ENCODE measurements at places on chromosomes 2 and 18.

GRCh38 chr2:158671360-158672245 is 123.5 kb upstream of the DAPL1 start:
- DNase-seq, result no peak

DNA sequence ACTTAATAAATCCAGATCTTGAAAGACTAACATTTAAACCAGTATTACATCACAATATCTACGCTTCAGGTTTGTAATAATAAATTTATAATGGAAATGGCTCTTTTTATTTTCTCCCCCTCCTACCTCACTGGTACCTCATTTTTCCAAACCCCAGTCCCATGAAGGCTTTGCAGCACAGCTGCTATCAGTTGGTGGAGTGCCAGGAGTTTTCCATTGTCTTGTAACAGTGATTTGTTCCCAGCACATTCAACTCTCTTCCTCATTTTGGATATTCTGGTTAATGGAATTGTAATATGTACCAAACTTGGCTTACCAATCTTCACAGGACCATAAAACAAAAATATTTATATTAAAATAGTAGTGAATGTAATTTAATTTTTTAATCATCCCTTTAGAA is 91.2 kb downstream of the VRK2 start:
- no peak for DNase-seq

- DNase-seq, result no peak
Observed at GRCh38 chr2:47598476-47598875, 184.5 kb upstream of the MSH6 start.

GRCh38 chr18:31546476-31546875 is 45.2 kb upstream of the TTR start:
- no peak for DNase-seq

DNA sequence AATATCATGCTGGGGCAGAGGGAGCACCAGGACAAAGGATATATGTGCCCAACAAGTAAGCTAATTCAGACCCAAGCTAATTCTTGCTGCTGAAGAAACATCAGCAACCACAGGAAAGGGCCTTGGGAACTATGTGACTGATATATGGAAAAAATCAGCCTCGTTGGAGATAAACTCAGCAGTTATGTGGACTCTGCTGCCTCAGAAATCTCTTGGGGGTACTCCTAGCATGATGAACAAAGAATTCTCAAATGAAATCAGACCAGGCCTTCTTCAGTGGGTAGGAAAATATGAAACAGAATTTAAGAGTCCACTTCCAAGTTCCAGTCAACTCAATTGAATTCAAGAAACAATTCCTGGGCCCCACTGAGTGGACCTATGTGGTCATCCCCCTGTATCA is 367.9 kb downstream of the TNS1 start:
- no peak for DNase-seq

DNA sequence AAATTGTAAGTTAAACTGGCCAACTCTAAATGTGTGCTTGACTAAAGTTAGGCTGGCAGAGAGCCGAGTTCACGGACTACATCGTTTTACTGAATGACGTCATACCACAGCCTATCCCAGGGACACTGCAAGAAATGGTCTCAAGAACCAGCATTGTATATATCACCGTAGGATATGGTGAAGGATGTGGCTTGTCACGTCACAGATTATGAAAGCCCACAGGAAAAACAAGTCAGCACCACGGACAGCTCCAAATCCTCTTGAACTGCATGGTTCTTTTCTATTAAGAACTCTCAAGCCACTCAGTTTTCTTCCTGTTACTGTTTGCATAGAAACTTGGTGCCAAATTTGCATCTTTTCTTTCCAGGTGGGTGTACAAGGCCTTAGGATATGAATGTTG is 85.1 kb upstream of the ACAA2 start:
- DNase-seq, result peak; percentile 3

- no peak for DNase-seq
Observed at GRCh38 chr18:31658670-31659575, 25.5 kb downstream of the B4GALT6 start.

GRCh38 chr2:225558399-225559071 is 159.0 kb downstream of the NYAP2 start:
- DNase-seq, result no peak

GRCh38 chr2:53210538-53210937 is 557.1 kb upstream of the CHAC2 start:
- no peak for DNase-seq
